Activated T-cell treated with anti-CD3 and anti-CD28 coated beads for 4 hours (primary cell): ENCODE measurements at places on chromosomes 6 and 20.

DNA sequence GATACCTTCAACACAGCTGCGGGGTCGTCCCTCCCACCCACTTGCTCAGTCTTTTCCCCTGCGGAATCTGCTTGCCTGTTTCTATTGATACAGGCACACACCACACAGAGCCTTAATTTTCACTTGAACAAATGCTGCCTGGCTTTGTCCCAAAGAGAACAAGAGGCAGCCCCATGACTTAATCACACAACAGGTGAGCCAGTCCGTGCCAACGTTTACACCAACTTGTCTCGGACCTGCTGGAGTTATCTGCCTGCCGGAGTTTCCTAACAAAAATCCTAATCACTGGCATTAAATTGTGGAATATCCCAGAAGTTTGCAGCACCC lies 186.8 kb upstream of the RREB1 start:
- no peak for DNase-seq

DNA sequence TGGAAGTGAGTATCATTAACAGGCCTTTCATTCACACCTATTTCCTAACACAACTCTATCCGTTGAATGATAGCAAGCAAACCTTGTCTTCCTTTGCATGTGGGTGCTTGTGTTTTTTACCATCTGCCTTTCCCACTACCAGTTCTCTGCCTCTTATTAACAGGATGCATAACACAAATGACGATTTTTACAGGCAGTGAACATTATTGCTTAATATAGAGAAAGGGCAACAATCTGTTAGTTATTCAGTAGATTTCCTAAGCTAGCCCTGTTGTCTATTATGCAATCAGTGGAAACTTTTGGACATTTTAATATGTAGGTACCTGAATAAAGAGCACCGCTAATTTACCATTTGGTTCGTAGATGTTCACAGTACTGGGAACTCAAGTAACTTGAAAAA lies 348.8 kb upstream of the PLCB4 start:
- DNase-seq = no peak

DNA sequence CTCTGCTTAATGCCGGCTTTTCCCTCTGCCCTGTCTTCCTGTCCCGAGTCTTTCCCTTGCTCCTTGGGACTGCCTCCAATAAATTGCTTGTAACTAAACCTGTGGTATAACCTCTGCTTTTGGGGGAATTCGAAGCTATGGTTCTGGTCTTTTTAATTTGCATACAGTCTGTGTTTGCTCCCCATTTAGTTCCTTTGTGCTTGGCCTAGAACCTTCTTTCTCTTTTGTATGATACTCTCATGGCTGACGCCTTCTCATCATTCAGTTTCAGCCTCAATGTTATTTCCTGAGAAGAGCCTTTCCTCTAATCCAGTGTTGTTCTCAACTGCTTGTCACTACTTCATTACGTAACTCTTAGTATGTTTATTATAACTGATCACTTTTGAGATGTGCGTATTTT lies 248.0 kb downstream of the PHF3 start:
- no peak for DNase-seq

DNA sequence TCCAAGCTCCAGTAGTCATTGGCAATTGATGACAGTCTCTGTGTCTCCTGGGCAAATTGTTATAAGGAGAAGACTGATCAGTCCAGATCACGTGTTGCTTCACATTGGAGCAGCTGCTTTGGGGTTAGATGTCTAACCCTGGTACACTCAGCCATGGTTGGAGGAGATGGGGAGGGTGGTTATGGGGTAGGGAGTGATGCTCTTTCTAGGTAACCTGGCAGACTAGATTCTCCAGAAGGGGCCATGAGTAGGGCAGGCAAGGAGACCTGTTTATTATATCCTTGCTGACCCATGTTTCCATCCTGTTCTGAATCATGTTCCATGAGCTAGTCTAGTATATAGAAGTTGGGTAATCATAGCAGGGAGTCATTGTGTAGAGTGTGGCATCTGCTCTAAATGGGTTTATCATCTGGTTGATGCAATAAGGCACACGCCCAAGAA lies 50.8 kb upstream of the BACH2 start:
- DNase-seq = no peak

GRCh38 chr6:165090242-165090641 lies 219.2 kb downstream of the C6orf118 start:
- no peak for DNase-seq
